8988T (cell line): ENCODE measurements at places on chromosomes 11 and 22.

- DNase-seq: no peak
Measured at GRCh38 chr11:92314499-92314898, 89.9 kb downstream of the FAT3 start.

DNA sequence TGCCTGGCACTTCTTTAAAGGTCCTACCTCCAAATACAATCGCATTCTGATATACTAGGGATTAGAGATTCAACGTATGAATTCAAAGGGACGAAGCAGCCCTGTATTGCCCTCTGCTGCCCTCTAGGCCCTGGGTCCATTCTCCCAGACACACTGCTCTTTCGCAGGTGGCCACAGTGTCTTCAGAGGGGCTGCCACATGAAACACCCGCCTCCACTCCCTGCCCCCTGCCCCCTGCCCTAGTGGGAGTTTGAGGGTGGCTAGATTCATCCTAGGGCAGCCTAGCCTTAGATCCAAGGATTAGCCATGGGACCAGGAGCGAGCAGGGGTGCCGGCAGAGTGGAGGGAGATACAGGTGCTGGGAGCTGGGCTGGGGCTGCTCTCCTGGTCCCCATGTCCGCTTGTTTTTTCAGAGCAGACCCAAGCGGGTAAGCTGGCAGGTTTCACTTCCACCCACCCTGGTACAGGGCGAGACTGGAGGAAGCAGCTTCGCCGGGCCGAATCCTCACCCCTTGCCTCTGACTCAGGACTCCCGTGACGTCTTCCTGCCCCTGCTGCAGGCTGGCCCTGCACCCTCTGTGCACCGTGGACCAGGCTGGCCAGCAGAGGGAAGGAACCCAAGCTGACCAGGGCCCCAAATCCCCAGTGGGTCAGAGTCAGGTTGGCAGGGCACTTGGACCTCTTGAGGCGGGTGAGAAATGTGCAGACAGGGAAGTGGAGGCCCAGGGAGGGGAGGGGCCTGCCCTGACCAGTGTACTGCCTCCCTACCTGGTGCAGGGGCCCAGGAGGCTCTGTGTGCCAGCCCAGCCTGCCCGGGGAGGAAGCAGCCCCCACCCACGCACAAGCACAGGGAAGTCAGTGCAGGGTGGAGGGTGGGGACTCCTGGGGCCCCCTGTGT lies 28.4 kb upstream of the HMOX1 start:
- DNase-seq: no peak

- no peak for DNase-seq
Measured at GRCh38 chr11:126518071-126518971, 162.8 kb downstream of the ST3GAL4 start.

DNA sequence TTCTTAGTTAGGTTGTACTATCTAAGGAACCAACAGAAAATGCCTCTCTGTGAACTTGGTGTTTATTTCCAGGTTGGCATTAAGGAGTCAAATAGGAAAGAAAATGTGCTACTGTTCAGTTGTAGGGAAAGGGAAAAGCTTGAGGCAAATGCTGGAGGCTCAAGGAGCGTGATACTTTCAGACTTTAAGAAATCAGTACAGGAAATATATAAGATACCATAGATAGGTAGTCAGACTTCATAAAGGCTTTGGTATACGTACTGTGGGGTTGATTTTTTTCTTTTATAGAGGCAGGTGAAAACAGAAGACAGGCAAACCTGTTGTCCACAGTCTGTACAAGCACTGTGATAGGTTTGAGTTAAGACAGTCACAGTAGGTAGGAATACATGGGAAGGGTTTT lies 30.8 kb downstream of the EP300 start:
- no peak for DNase-seq

DNA sequence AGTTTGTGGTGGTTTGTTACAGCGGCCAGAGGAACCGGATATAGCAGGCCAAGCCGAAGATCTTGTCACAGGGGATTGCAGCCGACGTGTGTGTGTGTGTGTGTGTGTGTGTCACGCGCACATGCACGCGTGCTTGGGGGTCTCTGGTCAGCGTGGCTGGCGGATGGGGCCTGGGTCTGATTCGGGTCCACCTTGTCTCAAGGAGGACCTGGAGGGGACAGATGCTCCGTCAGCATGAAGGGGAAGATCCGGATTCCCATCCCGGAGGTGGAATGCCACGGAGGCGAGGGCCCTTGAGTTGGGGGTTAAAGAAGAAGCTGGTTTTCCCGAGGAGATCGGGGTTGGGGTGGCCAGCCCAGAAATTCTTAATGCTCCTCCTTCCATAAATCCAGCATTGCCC lies 1237.8 kb downstream of the BRD1 start:
- no peak for DNase-seq

DNA sequence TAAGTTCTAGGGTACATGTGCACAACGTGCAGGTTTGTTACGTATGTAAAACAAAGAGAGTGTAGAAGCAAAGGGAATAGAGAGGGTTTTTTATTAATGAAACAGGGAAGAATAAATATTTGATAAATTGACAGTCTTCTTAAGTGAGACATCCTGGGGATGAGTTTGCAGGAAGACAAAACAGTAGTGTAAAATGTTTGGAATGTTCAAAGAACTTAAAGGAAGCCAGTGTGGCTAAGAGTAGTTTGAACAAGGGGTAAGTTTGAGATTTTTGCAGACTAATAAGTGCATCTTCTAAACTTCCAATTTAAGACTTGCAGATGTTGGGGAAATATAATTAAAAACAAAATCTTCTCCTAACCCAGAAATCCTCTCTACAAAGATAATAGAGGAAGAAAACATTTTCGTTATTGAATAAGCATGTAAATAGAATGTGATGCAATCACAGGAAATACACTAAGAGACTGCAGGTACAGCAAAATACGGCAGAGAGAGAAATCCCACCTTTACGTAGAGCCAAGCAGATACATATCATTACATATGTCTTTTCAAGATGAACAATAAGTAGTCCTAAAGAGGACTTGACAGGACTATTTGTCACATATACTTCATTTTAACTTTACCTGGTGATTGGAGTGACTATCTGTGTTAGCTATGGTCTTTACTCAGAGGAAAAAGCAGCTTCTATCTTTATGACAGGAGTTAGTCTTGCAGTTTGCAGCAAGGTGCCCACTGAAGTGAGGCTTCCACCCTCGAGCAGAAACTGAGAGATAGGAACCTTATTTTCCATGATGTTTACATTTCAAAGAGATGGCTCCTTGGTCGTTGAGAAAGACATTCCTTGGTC lies 402.1 kb downstream of the CNTN5 start:
- DNase-seq: no peak

- no peak for DNase-seq
Measured at GRCh38 chr11:11985954-11986949, 22.2 kb downstream of the DKK3 start.

DNA sequence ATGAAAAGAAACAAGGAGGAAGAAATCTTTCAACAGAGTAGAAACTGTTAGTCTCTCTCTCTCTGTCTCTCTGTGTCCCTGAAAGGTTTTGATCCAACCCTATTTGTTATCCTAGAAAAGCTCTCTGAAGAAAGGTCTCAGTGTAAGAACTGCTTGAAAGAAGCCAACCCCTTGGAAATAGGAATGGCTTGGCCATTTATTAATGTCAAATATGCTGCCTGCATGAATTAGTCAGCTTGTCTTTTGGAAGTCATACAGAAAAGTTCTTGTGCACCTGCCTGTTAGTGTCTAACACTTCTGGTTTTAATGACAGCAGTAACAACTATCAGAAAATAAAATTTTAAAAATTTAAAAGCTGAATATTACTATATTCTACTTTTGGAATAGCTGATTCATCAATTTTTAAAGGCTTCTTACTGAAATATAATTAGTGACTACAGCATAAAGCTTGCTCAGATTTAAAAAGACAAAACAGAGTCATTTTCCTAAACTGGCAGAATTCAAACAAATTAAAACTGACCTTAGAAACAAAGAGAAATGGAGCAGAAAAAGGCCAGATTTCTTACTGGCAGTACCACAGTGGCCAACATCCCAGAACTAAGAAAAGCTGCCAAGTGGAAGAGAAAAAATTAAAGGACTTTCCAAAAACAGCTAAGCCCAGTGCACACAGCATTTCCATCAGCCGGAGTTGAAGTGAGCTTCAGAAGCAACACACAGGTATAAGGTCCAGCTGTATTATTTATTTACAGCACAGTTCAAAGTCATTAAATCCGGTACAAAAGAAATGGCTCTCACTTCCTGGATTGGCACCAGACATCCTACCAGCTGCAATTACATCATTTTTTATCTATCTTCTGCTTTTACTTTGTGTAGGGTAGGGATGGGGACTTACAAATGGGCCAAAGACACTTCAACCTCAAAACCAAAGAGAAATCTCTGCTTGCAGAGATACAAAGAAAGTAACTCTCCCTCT lies 76.3 kb downstream of the PRCP start:
- DNase-seq: no peak

DNA sequence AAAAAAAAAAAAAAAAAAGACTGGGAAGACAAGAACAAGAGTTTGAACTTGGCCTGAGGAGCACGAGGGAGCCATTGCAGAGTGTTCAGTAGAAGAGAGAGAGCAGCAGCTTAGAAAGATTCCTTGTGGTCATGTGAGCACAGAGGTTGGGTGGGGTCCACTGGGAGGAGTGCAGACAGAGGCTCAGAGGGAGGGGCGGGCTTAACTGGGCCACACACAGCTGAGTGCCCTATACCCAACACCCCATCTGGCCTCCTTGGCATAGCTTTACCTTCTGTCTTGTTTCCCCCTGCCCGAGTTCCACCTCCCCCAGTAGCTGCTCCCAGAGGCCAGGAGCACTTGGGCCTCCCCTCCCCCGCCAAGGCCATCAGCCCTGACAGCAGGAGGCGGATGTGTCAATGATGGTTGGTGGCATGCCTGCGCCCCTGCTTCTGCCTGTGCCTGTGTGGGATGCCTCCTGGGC lies 12.1 kb downstream of the C11orf86 start:
- no peak for DNase-seq

DNA sequence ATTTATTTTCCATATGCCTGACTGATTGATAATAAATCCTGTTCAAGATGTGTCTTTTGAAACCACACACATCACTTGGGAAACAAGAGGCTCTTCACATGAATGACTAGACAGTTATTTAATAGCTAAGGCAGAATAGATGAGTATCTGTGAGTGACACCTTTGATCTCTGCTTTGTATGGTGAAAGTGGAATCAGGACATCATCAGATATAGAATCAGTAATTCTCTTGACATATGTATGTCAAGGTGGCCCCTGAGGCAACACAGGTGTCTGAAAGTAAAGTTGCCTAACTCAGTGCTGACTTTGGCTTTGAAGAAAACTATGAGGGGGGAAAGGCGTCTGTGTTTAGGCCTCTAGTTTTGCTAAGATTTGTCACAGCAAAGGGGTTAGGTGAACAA lies 11.5 kb upstream of the CASP4 start:
- DNase-seq: no peak

GRCh38 chr22:31503211-31503964 lies 7.1 kb downstream of the SFI1 start:
- no peak for DNase-seq

DNA sequence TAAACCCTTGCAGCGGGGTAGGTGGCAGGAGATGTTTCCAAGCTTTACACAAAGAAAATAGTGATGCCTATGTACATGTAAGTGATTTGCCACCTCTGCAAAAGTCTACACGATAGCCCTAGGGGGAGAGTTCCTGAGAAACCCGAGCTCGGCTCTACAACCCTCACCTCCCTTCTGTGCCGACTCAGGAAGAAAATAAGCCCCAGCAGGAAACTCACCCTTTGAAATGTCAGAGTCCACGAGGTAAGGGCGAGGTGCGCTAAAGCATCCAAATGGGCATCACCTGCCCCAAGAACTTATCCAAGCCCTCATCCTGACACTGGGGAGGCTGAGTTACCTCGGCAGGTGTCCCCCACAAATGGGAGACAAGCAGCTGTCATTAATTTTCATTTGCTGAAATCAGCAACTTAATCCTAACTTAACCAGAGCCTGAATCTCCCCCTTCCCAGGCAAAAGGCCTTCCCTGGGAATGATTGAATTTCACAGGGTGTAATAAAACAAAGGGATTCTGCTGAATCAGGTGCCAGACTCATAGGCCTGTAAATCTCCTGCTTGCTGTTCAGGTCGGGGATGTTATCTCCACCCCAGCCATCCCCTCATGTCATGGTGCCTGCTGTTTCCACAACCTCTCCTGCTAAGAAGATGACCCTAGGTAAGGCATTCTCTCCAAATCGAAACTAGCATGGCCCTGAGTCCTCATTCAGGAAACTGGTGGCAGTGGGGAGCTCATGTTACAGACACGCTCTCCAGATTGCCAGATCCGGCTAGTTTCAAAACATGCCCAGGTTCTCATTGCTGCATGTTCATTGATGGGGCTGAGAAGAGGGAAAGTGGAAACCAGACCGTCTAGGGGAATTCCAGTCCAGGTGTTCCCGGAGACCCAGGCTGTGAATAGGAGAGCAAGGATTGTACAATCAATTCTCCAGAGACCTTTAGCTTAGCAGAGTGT lies 105.3 kb upstream of the KIRREL3 start:
- DNase-seq: no peak

DNA sequence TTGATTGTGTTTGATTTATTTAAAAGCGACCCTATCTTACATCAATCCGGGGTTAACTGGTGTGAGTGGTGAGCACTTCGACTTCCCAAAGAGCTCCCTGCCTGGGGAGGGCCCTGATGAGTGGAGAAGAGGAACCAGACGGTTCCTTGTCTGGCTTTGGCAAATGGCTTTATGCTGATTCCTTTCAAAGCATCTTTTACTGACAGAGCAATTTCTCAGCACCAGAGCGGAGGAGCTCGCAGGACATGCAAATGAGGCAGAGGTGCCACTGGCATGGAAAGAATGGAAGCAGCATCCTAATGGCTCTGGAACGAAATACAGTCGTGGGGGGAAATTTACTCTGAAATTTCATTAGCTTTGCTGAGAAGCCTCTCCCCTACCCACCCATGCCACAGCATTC lies 410.9 kb upstream of the B3GAT1 start:
- DNase-seq: no peak

GRCh38 chr11:18493310-18493709 lies 33.4 kb downstream of the TSG101 start:
- DNase-seq: no peak

- DNase-seq: no peak
Measured at GRCh38 chr11:35536470-35536869, 11.1 kb upstream of the PAMR1 start.

GRCh38 chr22:29524442-29525191 lies 28.9 kb downstream of the THOC5 start:
- peak; percentile 30 for DNase-seq

DNA sequence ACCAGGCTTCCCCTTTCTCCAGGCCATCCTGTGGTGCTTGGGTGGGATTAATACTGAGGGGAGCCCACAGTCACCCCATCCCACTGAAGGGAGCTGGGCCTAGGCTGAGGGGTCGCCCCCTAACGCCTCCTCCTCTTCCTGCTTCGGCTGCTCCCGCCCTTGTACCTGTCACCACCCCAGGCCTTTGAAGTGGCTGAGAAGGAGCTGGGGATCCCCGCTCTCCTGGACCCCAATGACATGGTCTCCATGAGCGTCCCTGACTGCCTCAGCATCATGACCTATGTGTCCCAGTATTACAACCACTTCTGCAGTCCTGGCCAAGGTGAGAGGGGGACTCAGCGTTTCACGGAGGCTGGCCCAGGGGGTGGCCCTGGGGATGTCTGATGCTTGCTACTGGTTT lies 6.1 kb downstream of the MICALL1 start:
- no peak for DNase-seq

DNA sequence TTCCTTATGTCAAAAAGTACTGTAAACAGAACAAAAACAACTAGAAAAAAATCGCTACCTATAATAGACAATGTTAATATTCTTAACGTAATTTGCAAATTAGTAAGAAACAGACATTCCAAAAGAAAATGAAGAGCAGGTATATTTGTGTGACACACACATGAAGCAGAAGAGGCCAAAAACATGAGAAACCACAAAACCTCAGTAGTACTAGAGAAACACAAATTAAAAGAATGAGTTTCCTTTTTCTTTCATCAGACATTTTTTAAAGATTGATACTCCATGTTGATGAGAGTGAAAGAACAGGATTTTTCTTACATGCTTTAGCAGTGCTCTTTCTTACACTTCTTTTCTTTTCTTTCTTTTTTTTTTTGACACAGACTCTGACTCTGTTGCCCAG lies 34.2 kb upstream of the PCF11 start:
- DNase-seq: no peak
